ENCODE measurements at places on chromosomes 2 and 18.

GRCh38 chr2:65530547-65531320 lies 98.3 kb upstream of the SPRED2 start:
- DNase-seq = no peak

GRCh38 chr2:233457356-233457755 lies 103.1 kb downstream of the DGKD start:
- DNase-seq = no peak

GRCh38 chr2:240465765-240466578 lies 30.5 kb downstream of the GPC1 start:
- DNase-seq = no peak

GRCh38 chr18:56532176-56532840 lies 106.1 kb downstream of the TXNL1 start:
- no peak for DNase-seq

DNA sequence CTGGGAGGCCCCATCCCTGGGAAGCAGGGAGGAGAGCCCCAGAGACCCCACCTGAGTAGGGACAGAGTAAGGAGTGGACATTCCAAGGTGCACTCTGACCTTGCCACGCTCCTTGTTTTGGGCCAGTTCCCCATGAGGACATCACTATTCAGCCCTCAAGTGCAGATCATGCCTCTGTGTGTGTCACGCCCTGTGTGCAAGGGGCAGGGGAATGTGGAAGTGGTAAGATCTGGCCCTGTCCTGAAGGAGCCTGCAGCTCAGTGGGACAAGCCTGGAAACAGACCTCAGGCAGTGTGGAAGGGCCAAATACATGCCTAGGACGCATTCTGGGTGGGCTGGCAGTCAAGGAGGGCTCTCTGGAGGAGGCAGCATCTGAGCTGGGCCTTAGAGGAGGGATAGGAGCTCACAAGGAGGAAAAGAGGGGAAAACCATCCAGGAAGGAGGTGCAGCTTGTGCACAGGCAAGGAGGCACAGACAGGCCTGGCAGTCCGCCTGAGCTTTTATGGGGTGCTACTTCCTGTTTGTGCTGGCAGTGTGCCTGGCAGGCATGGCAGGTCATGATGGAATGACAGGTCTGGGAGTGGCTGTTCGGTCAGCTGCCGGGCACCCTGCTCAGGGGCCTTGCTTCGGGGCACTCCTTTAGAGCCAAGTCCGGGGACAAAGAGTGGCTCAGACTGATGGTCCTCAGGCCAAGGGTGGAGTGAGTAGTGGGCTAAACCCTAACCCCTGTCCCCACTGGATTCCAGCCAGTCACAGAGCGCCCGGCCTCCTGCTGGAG lies 3.3 kb downstream of the KLHL30 start:
- no peak for DNase-seq

- no peak for DNase-seq
Measured at GRCh38 chr2:85695691-85696668, 1.8 kb downstream of the GNLY start.

GRCh38 chr2:54632733-54633692 lies 90.4 kb upstream of the EML6 start:
- DNase-seq = no peak

DNA sequence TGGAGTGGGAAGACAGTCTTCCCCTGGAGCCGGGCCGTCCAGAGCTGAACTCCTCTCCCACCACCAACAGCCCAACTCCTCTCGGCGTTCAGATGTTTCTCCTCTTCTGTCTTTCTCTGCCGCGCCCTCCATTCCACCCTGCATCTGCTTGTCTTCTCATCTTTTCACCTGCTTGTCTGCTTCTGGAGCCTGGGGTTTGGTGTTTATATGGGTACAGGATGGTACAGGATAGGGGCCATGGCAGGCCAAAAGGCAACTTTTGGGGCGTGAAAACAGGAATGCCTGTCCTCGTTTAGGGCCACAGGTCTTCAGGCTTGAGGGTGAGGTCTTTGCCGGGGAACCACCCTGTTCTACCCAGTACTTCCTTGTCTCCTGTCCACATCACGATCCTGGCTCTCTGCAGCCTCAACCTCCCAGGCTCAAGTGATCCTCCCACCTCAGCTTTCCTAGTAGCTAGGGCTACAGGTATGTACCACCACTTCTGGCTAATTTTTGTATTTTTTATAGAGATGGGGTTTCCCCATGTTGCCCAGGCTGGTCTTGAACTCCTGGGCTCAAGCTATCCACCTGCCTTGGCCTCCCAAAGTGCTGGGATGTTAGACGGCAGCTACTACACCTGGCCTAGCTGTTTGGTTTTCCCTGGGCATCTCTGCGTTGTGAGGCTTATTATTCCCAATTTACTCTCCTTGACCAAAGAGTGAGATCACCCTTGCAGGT lies 60.8 kb upstream of the REL start:
- DNase-seq = no peak

GRCh38 chr2:19802086-19802841 lies 99.5 kb downstream of the TTC32 start:
- no peak for DNase-seq

DNA sequence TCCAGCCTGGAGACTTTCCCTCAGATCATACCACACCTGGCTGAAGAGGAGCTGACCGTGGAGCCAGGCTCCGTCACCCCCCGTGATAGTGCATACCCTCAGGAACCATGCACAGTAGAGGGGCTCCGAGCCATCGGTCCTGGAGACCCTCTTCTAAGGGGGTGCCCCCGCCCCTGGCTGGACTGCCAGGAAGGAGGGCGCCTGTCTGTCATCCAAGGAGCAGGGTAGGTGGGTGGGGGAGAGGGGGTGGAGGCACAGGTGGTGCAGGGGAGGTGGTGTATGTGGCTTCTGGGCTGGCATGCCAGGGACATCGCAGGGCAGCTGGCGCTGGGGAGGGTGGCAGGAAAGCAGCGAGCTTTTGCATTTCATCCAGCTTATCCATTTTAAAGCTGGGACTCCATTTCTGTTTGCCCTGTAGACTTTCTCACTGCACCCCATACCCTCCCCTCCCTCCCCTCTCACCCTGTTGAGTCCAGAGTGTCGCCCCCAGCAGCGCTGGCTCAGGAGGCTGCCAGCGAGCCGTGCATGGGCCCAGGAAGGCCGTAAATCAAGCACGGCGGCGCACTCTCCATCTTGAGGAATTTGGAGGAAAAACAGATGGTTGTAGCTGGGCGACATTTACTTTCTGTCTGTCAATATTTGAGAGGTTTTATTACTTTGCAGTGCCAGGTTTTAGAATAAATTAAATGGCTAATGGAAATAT lies 56.2 kb upstream of the HS6ST1 start:
- peak; percentile 81 for DNase-seq

- DNase-seq = no peak
Measured at GRCh38 chr2:65638443-65638842, 206.0 kb upstream of the SPRED2 start.

- DNase-seq = no peak
Measured at GRCh38 chr2:42976351-42976750, 184.0 kb upstream of the HAAO start.

- DNase-seq = no peak
Measured at GRCh38 chr18:24417480-24417879, 9.0 kb upstream of the IMPACT start.

- DNase-seq = peak; percentile 27
Measured at GRCh38 chr18:40159141-40160017, 1795.7 kb upstream of the PIK3C3 start.

DNA sequence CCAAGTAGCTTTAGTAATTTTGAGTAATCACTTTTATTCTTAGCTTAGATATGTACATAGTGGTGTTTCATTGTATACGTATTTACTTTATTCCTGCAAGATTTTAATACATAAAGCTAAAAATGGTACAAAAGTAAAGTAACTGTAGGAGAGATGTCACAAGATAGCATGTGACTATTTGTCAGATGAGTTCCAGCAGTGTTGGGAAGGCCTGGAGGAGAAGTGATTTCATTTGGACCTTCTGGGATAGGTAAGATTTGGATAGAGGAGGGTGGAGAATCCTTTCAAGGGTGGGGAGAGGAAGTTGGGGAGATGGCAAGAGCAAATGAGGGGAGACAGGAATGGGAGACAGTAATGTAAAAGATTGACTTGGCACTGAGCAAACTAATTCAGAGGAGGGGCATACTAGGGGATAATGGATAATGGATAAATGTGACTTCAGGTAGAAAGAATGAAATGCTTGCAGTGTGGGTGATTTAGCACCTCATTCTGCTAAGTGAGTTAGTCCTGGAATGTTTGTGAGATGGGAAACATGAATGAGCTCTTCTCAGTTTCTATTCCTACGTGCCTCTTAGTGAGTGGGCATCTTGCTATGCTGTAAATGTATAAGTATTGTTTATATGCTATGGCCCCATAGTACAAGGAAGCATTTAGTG lies 10.5 kb downstream of the WDR43 start:
- no peak for DNase-seq

GRCh38 chr2:3451926-3452671 lies 67.2 kb downstream of the ADI1 start:
- DNase-seq = no peak

DNA sequence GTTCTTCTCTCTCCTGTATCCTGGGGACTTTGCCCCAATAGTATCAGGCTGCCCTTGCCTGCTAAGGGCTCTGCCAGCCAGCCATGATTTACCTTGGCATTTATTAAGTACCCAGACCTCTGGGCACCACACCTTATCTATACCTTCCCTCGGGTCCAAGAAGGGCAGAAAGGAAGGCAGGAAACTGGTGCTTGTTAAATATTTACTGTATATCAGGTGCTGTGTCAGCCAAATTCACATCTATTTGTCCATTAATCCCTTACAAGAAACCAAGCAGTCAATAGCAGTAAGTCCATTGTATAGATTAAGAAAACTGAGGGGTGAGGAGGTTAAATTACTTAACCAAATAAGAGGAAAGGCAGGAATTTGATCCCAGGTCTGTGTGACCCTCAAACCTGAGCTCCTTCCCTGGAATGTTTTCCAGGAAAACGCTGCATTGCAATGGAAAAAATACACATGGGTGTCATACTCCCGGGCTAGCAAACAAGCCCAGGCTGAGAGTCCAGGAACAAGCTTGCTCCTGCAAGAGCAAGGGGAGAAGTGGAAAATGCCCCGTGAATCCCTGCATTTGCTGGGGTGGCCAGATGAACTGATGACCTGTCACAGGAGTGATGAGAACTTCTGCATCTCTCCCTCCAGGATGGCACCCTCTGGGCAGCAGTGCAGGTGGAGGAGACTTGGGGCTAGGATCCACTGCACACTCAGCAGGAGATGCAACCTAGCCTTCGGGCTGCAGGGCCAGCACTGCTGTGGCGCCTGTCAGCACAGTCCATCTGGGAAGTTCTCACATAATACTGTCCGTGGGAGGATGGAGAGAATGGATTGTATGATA lies 30.4 kb downstream of the CIB4 start:
- DNase-seq = no peak

- no peak for DNase-seq
Measured at GRCh38 chr2:8666581-8666980, 15.3 kb upstream of the ID2 start.

GRCh38 chr2:119202610-119203310 lies 20.9 kb upstream of the STEAP3 start:
- DNase-seq = no peak

GRCh38 chr2:54543733-54544396 lies 87.7 kb downstream of the SPTBN1 start:
- DNase-seq = no peak

DNA sequence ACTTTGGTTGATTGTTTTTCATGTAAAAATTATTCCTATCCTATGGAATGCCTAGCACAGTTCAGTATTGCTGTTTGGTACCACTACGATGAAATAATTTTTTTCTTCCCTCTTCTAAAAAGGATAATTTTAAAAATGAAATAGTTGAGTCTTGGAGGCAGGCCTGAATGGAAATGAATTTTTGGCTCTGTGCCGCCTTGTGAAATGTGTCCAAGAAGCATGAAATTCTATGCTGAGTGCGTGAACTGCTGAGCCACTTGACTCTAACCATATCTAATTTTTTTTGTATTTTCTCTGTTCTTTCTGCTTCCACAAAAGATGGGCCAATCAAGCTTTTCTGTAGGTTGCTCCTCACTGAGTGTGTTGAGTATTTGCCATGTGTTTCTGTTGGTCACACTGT lies 95.0 kb downstream of the PRPF40A start:
- DNase-seq = no peak

- no peak for DNase-seq
Measured at GRCh38 chr2:179049546-179050311, at the start of gene CCDC141. CCDC141 (minus strand) TSS chr2:179050137; CDS start chr2:179049941, 196 bp downstream.

DNA sequence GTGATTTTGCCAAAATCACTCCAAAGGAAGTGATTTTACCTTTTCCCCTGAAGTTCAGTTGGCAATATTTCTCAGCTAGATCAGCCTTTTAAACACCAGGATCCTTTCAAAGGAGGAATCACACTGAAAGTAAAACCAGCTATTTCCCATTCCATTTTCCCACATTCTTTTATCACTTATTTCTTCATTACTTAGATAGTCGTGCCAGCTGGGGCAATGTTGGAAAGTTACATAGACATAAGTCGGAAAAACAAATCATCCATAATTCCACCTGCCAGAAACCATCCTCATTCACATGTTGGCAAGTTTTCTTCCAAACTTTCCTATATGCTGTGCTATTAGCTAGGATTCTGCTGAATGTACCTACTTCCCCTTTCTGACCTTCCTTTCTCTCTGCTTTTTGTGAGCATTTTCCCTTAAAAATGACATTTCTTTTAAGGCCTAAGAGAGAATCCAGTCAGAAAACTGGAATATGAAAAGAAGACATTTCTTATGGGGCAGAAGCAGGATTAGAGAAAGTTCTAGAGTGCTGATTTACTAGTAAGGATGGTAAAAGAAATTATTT lies 170.0 kb upstream of the STK17B start:
- no peak for DNase-seq

All from NCI-H526 (cell line).